Daoy (cell line): ENCODE measurements at places on chromosomes 4 and X. TPM values are rescaled to one million over a fixed set of nuclear protein-coding genes. Genes with fewer than 3 reads are reported as not detected.

DNA sequence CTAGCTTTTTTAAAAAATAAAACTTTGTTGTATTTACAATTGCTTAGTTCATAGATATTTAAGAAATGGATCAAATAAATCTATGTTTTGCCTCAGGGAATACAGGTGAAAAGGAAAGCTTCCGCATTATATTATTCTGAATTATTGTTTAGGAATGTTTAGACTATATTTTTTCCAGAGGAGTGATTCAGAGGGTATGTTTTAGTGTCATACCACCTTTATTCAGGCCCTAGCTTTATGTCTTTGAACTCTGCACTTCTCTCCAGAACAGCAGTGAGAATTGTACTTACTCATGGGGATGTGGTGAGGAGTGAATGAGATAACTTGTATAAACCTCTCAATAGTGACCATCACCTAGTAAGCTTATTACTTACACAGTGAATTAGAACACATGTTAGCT is 14.0 kb downstream of the SLIT2 start:
- DNase-seq = no peak

- DNase-seq = no peak
Measured at GRCh38 chr4:126958482-126958881, 674.3 kb upstream of the INTU start.

GRCh38 chr4:166282081-166282770 is 409.2 kb downstream of the TLL1 start:
- no peak for DNase-seq

DNA sequence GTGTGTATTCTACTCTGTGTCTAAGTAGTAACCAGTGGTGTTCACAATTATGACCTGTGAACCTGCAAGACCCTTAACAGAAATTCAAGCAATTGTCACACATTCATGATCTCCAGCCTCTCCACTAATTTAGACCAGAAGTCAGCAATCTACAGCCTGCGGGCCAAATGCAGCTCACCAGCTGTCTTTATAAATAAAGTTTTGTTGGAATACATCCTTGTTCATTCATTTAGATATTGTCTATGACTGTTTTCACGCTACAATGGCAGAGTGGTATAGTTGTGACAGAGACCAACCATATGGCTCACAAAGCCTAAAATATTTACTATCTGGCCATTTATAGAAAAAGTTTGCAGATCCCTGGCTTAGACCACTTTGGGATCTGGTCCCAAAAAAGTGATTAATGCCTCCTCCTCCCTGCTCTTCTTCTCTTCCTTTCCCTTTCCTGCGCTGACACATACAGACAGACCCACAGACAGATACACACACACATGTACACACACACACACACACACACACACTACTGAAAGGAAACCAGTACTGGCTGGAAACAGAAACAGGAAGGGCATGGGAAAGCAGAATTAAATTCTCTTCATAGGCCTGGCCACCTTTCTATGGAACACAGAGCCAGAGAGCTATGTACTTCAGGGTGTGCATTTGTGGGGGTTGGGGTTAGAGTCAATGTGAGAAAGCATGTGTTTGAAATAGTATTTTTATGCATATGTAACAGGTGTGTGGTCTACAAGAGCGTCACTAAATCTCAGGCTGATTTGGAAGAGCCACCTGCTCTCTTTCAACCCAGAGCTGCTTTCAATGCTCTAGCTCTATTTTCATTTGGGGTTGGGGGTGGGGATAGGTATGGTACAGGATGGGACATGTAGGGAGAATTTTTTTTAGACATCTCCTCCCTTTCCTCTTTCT is 49.7 kb upstream of the TMEM164 start:
- DNase-seq = no peak

DNA sequence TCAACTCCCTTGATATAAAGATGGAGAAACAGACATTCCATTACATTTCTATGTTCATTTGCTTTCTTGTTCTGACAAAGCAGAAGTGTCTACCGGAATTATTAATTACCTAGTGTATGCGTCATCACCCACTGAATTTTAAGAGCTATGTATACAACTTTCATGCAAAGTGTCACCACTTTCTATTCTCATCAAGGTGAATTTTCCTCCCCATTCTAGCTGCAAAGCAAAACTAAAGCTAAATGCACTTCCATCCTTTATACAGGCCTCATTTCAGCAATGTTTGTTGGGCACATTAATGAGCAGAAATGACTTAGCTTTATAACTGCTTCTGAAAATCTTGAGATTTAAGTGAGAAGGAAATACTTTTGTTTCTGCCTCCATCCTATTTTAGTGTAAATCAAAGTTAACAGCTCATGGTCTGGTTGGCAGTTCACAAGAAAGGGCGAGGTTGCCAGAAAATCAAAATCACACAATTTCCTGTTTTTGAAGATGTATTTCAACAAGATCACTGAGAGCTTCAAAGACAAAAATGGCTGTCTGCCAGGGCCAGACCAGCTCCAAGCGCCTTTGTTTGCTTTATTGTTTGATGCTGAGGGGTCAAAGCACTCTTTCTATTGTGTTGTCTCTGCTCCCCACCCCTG is 7.2 kb upstream of the FAM9C start:
- DNase-seq = no peak

GRCh38 chr4:7818399-7818911 is 121.2 kb downstream of the AFAP1 start:
- no peak for DNase-seq

DNA sequence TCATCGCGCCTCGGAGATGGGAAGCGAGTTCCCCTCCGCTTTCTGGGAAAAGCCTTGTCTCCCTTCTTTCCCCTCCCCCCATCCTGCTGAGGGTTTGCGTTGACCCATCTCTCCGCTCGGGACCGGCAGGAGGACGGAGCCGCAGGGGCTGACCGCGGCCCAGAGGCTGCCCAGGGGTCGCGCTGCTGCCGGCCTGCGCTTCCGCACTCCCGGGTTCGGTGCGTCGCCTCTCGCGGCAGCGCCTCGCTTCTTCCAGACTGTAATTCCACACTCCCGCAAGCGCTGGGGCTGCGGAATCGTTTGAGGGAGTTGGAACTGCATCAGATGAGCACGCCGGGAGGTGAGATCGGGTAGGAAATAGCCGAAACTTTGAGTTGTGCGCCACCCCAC is 88.3 kb downstream of the BCOR start:
- DNase-seq = no peak

- no peak for DNase-seq
Measured at GRCh38 chrX:132426695-132427281, 62.0 kb downstream of the MBNL3 start.

DNA sequence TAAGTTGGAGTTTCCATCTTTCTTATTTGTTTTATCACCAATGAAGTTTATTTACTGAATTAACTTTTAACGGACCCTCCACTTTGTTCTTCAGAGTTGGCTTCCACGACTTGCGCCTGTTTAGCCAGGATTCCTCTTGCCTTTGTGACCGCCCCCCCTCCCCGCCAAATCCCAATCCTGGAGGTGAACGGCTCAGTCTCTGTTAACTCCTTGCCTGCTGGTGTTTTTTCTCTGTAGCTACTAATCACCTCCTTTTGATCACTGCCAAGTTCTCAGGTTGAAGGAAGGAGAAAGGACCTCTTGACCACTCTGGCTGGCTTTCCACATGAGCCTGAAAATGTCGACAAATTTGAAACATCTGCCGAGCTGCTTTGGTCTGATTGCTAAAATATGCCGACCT is 46.8 kb upstream of the BCOR start:
- DNase-seq = no peak

DNA sequence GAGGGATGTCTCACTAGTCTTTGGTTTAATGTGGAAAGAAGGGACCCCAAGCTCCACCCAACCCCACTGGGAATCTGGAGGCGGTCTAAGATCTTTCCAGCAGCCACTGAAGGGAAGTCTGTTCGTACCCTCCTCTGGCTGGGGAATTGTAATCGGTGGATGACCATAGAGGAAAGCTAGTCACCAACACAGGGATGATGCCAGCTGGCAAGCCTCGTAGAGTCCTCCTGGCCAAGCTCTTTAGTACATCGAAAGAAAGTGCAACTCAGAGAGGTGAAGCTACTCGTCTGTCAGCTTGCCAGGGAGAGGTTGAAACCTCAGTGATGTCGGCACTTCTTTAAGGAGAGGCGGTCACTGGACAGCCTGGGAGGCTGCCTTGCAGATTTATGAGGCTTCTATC is 58.7 kb downstream of the MAMLD1 start:
- DNase-seq = no peak

DNA sequence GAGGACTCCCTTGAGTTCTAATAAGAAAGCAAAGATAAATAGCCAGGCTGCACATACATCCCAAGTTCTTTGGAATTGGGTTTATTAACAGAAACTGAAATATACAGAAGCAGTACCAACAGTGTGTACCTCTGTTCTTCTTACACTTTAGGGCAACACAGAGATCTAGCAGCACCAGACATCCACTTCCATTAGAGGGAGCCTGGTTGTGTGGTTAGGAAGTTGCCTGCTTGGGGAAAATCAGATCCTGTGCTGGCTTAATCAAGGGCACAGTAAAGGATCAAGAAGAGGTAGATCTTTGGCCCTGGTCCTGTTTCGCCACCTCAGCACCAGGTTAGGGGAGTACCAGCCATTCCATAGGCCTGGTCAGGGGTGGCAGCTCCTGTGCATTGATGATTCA is 231.1 kb upstream of the ARHGAP24 start:
- no peak for DNase-seq

- DNase-seq = no peak
Measured at GRCh38 chr4:163193717-163194116, 27.0 kb upstream of the NAF1 start.

Gene RASSF6
- not detected in 2 replicates for total RNA-seq

Gene SPANXC
- 15.4 and 35.2 TPM in 2 replicates for total RNA-seq
